NCI-H1417 treated with DMSO at 0.1 percent for 48 hours (cell line): ENCODE measurements at places on chromosomes 2 and 18.

- DNase-seq: no peak
These were observed 211.3 kb upstream of the BOD1L2 start for GRCh38 chr18:56935434-56936040.

GRCh38 chr2:41659758-41660157 lies 388.1 kb upstream of the PKDCC start:
- no peak for DNase-seq

DNA sequence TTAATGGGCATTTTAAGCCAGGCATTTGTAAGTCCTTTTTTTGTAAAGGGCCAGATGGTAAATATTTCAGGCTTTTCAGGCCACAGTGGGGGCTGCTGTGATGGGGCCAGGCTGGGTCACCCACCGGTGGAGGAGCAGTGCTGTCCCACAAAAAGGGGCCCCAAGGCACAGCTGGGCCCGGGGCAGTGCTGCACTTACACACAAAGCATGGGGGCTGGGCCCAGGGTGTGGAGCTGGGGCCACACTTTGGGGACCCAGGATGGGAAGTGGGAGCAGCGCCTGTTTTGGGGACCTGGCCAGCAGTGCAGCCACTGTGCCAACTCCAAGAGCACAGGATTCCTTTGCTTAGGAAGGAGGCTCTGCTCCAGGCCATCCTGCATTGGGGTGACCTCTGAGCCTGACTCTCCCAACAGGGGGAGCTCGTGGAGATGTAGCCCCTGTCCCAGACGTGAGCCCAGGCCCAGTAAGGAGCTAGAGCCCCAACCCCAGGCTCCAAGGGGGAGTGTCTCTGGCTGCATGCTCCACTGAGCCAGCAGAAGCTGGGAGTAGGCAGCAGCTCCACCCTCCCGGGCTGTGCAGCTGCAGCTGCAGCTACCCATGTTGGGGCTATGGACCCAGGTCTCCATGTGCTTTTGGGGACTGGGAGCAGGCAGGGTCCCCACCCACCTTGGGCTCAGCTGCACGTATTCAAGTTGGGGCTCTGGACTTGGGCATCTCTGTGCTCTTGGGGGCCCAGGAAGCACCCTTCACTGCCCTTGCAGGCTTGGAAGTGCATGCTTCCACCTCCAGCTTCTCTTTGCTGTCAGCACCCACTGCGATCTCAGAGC lies 1036.5 kb upstream of the CNTNAP5 start:
- DNase-seq: no peak

GRCh38 chr18:79520478-79521390 lies 125.0 kb downstream of the NFATC1 start:
- no peak for DNase-seq

DNA sequence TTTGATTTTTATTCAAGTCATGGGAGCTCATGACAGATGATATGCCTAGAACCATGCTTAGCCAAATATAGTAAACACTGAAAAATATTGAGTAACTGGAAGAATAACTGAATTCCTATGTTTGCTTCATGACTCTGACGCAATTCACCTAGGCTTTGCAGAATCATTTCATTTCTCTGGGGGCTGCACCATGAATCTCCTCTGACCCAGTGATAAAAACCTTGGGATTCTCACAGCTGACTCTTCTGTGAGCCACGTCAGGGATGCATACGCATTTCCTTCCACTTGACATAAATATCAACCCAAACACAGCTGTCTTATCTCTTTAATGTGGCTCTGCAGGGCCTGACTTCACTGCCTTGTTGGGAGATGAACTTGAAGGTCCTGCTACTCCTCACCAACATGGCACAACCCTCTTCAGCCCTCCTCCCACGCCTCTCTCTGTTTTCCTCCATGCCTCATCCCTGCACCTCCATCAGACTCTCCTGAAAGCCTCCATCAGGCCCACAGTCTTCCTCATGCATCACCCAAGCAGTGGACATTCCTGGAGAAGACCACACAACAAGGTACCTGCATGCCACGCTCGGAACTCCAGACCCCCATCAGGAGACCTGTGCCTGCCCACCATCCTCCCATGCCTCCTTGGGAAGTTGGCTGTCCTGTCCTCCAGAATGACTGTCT lies 29.8 kb downstream of the COL6A3 start:
- DNase-seq: no peak

- no peak for DNase-seq
These were observed 3.7 kb downstream of the NEURL3 start for GRCh38 chr2:96501471-96501874.

DNA sequence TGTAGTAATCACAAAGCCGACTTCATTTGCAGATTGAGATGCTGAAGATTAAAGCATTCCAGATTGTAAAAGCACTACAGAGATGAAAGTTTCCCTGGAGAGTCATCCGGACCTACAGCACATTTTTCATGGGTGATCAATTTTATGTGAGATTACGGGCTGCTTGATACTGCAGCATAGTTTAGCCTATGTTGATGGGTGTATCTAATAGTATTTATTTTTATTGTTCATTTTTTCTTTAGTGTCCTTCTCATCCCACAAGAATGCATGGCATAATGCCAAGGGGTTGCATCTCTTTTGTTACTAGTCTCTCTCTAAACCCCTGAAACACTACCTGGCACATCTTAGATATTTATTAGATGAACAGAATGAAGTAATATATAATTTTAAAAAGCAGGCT lies 240.4 kb downstream of the MBD2 start:
- DNase-seq: no peak

- no peak for DNase-seq
These were observed 122.5 kb downstream of the RNF152 start for GRCh38 chr18:61770279-61770678.

DNA sequence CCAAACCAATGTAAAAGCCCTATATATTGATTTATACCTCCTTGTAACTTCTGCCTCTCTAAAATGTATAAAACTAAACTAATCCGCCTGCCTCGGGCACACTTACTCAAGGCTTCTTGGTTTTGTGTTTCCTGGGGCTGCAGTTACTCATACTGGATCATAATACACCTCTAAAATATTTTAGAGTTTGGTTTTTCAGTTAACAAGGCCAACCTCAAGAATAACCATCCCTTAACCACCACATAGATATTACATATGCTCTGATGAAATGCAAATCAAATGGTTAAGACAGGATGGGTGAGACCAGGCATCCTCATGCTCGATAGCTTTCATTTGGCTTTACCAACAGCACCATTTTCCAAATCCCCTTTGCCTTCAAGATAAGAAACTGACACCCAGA lies 46.4 kb downstream of the UXS1 start:
- DNase-seq: no peak

DNA sequence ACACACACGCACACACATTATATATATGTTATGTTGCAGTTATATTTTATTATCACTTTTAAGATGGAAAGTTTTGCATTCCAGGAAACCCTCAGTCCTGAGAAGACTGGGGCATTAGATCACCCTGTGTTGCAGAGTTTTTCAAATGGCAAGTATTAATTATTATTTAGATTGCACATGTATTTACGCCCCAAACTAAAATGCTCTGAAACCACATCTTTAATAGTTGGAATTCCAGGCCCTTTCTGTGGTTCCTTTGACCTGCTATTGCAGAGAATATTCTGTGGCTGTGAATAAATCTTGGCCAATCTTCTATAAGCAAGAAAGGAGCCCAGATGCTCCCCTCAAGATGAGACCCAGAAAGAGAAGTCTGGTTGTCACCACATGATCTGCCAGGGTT lies 427.0 kb upstream of the TNP1 start:
- no peak for DNase-seq

DNA sequence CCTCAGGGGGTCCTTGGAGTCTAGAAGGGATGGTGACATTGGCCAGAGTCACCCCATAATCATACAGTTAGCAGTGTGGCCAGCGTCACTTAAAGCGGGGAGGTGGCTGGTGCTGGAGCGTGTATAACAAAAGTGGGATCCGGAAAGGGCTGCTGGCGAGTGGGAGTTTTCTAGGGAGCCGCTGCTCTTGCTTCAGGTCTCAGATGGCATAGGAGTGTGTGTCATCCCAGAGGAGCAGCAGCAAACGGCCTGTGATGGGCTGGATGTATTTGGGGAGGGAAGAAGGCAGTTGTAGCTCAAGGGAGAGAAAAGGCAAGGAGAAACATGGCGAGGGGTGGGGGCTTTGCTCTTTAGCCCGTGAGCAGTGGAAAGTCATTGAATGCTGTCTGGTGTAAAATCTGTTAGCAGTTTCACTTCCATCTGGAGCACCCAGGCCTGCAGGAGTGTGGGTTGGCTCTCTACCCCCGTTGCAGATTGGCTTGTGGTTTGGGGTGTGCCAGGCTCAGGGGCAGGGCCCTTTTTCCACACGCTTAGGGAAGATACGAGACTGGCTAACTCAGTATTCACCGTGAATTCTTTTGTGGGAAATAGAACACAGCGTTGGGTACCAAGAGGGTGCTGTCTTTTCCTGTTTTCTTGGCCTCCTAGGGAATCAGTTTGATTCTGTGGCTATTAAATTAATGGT lies 120.5 kb downstream of the AGAP1 start:
- DNase-seq: no peak

- peak; percentile 50 for DNase-seq
These were observed 48.6 kb downstream of the KLHL14 start for GRCh38 chr18:32724071-32724749.

GRCh38 chr2:174553811-174554493 lies 43.7 kb downstream of the WIPF1 start:
- no peak for DNase-seq

GRCh38 chr18:7766817-7767216 lies 199.7 kb downstream of the PTPRM start:
- DNase-seq: no peak

DNA sequence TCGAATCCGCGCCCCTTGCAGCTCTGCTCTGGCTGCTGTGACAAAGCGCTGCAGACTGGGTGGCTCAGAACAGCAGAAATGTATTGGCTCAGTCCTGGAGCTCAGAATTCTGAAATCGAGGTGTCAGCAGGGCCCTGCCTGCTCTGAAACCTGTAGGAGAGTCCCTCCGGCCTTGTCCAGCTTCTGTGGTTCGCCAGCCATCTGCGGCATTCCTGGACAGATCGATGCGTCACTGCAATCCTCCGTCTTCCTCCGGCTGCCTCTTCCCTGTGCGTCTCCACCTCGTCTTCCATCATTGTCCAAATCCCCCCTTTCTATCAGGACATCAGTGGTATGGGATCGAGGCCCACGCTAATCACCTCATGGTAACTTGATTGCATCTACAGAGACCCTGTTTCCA lies 115.2 kb downstream of the RNF144A start:
- no peak for DNase-seq

- no peak for DNase-seq
These were observed 59.4 kb downstream of the HK2 start for GRCh38 chr2:74893332-74893731.

DNA sequence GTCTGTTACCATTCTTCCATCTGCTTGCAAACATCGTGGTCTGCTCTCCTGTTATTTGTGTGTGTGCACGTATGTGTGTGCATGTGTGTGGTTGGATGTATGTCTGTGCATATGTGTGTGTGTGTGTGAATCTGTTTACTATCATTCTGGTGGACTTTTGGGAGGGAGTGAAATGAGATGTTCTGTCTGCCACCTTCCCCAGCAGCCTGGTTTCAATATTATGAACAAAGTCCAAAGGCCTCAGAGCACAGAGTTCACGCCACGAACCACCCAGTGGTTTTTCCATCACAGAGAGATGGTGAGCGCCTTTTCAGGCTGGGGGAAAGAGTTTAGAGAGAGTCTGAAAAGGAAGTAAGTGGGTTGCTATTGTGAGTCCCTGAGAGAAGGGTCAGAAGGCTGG lies 67.1 kb upstream of the YWHAQ start:
- DNase-seq: no peak

GRCh38 chr2:210092791-210093190 lies 78.4 kb downstream of the KANSL1L start:
- DNase-seq: no peak

DNA sequence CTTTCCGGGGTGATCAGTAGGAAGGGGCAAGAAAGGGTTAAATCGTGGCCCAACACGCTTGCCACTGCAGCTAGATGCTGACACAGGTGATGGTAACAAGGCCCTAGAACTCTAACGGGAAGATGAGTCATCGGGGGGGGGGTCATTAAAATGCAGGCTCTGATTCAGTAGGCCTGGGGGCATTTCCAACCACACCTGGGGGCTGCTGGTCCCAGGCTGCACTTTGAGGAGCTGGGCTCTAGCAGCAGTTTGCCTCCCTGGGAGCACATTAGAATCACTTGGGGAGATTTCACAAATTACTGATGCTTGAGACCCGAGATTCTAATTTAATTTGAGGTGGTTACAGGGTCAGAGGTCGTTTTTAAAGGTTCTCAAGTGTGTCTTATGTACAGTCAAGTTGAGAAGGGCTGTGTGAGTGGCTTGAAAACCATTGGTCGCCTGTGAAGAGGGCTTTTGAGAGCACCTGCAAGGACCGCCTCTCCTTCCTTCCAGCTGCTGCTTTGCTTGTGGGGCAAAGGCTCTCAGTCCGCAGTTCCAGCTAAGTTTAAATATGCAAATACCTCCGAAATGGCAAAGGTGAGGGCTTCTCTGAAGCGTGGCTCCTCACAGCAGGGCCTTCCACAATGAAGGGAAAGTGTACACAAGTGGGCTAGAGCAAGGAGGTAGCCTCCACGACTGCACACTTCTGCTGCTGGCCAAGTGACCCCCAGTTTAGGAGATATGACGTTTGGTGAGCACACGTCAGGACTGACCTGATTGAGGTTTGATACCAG lies 128.0 kb upstream of the MSH6 start:
- no peak for DNase-seq

GRCh38 chr2:14702258-14702657 lies 69.7 kb downstream of the LRATD1 start:
- DNase-seq: no peak

DNA sequence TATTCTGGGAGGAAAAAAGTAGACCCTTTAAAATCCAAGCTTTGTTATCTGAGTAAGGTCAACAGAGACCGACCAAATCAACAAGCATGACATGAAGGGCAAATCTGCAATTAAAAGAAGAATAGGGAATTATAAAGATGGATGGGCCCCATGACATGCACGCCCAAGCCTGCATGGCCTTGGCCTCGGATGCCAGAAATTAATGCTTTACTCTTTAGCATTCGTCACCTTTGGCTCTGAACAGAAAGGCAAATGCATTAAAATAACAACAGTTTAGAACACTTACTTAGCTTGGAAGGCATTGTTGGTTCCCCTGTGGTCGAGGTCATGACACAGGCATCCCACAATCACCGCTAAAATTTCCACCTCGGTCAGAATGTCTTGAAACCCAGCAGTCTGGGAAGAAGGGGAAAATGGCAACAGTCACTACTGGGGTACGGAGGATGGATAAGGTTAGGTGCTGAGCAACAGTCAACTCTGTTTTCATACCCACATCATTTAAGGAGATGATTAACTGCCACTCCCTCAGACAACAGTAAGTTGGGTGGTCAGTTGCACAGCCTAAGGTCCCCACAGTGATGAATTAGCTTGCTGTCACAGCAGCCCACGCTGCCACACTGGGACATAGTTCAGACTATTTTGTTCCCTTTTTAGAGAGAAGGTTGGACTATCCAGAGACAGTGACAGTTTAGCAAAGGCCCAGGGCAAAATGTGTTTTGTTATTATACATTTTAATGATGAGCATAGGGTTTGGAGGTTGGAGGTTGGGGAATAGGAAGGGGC lies 319.1 kb downstream of the AGPS start:
- no peak for DNase-seq
